ENCODE measurements at places on chromosomes 13 and 19.

- DNase-seq: no peak
Observed at GRCh38 chr13:75787249-75787928, 151.3 kb downstream of the LMO7 start.

- no peak for DNase-seq
Observed at GRCh38 chr13:69373747-69374425, 733.7 kb upstream of the ATXN8OS start.

DNA sequence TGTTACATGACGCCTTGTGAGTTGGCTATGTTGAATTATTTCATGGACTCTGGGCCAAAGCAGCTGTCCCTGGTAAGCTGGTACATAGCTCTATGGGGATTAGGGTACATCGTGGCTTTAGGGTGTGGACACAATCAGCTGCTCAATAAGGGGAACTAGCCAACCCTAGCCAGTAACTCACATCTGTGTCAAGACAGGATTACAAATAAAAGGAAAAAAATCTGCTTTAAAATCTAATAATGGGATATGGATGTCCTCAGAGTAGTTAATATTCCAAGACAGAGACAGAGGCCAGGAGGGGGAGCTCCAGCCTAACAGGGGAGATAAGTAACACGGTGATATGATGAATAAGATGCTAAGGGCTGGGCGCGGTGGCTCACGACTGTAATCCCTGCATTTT lies 21.1 kb upstream of the ZNF766 start:
- DNase-seq: peak; percentile 6

- no peak for DNase-seq
Observed at GRCh38 chr13:50715402-50716146, 127.9 kb downstream of the DLEU7 start.

DNA sequence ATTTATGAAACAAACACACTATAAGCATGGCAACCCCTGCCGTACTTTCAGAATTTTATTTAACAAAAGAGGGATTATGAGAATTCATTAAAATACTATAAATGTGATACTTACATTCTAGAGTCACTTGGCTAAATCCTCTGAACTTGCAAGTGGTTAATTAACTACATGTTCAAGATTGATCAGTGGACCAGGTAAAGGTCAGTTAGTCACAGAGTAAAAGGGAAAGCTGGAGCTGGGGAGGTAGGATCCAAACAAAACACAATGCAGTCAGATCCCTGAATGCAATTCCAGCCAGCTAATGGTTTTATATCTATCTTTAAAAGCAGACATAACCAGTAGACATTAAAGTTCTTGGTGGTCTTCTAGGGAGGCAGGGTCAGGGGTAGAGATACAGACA lies 270.5 kb downstream of the DIAPH3 start:
- DNase-seq: no peak

GRCh38 chr19:49455773-49456172 lies 2.7 kb downstream of the ALDH16A1 start:
- no peak for DNase-seq

DNA sequence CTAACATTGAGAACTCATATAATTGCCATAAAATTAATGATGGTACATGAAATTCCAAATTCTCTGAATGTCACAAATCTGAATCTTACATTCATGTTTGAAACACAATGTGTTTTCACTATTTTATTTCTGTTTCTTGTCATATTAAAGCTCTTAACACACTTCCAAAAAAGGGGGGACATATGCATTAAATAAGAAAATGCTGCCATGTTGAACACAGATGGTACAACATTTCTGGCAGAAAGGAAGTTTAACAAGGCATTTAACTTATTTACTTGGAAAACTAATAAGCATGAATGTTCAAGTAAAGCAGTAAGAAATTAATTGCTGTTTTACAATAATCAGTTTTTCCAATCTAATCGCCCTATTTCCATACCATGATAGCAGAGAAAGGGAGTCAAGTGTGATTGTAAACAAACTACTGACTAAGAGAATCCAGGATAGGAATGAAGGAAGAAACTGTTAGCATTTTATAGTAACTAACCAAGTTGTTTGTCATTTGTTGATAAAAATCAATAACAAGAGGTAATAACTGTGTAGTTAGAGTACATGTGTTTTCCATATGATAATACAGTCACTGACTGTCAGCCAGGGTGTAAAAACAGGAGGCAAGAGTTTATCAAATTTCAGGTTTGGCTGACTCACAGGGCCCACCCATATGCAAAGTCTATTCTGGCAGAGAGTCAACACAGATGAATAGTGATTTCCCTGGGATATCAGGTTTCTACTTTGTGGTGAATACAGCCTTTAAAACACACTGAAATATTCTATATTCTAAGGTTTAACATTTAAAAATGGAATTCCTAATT lies 5.7 kb upstream of the FOXO1 start:
- DNase-seq: no peak

DNA sequence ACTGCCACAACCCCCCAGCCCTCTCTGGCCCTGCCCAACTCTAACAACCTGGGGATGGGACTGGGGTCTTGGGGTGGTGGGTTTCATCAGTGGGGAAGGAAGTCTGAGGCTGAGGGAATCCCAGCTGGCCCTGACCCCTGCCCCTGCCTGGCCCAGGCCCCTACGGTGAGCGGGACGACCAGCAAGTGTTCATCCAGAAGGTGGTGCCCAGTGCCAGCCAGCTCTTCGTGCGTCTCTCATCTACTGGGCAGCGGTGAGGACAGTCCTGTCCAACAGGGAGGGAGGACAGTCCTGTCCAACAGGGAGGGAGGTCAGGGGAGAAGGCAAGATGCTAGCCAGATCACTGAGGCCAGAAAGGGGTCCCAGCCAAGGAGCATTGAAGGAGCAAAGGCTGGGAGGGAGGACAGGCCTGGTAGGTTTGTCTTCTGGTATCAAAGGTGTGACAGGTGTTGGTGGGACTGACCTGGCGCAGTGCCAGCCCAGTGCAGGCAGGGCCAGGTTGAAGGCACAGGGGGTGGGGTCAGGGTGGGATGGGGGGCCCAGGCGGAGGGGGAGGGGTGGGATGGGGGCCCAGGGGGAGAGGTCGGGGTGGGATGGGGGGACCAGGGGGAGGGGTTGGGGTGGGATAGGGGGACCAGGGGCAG lies 12.1 kb upstream of the LTBP4 start:
- DNase-seq: no peak

GRCh38 chr13:21638319-21639282 lies 32.3 kb upstream of the FGF9 start:
- DNase-seq: peak; percentile 44

GRCh38 chr13:107034236-107034872 lies 466.4 kb upstream of the ARGLU1 start:
- DNase-seq: no peak

- DNase-seq: no peak
Observed at GRCh38 chr19:13034636-13035035, 39.4 kb downstream of the NFIX start.

DNA sequence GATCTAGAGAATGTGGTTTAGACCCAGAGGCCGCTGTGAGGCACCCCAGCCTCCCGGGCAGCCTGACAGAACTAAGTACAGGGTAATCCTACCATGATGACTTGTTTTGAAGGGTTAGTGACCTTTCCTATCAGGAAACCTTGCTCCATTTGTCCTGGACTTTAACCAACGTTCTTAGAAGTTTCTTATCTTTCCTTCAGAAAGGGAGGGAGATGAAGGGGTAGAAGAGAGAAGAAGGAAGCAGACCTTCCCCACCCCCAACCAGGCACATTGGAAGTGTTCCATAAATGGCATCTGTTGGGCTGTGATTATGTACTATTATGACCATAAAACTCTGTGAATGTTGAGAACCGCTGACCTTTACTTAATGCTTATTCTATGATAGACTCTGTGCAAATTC lies 184.2 kb downstream of the OXGR1 start:
- DNase-seq: no peak

DNA sequence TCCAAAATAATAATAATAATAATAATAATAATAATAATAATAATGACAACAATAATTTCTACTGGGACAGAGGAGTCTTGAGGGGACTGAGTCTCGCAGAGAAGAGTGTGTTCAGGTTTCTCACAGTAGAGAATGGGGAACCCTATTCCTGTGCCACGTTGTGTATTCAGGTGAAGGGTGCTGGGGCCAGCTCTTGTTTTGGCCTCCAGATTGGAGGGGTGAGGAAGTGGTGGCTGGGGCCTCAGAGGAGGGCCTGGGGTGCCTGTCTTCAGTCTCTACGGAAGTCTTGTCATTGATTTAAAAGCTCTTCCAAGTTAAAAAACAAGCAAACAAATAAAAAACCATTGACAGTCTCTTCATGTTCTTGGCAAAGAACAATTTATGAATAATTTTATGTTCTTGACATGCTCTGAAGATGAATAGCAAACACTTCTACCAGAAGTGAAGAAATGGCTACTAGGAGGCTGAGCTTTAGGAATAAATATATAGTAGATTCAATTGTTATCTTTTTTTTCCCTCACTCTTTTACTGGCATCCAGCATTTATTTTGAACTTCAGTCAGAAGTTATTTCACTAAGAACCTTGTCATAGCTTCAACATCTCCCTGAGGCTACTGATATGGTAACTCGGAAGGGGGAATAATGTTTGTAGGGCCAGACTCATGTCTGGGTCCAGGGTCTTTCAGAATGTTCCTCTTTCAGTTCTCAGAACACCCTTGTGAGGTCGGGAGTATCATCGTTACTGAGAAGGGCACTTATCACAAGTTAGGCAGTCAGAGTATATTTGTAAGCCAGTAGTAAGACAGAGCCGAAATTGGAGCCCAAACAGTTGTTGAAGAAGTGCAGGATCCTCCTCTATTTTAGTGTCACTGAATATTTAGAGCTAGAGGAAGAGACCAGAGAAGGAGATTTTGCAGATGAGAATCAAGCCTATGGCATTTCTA lies 13.1 kb downstream of the LRCH1 start:
- DNase-seq: no peak

- no peak for DNase-seq
Observed at GRCh38 chr13:23617551-23618024, 47.4 kb downstream of the TNFRSF19 start.

DNA sequence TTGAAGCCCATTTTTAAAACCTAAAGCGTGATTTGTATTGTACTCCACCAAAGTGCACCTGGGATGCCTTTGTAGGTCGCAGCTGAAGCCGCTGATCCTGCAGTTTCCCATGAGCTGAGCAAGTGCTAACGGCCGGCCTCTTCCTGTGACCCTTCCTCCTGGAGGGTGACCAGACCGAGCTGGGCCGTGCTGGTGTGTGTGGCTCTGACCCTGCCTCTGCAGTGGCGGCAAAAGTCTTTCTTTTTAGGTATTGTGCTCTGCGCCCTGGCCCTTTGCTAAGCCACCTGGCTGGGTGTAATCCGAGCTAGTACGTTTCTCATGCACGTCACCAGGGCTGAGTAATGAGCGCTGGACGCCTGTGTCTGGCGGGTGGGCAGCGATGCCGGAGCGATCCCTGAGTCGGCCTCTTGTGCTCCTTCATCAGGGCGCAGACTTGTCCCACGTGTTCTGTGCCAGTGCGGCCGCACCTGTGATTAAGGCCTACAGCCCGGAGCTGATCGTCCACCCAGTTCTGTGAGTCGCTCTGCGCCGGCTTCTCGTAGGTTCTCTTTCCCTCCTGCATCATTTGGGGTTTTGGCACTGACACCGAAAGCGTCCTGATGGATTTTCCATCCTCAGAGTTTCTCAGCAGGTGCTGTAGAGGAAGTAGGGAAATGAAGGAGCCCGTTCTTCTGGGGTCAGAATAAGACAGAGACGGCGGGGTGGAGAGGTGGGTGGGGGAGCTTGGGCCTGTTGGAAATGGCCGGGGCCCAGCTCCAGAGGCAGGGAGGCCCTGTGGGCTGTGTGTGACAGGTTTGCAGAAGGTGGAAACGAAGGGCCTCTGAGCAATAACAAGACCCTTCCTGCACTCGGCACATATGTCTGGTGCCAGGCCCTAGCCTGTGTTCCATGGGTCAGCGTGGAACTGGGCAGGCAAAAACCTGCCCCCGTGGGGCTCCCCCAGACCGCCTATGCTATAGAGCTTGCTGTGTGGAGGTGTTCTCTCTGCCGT lies 9.7 kb downstream of the NAXD start:
- peak; percentile 32 for DNase-seq

- peak; percentile 63 for DNase-seq
Observed at GRCh38 chr13:110714797-110715394, 1.4 kb downstream of the ING1 start.

DNA sequence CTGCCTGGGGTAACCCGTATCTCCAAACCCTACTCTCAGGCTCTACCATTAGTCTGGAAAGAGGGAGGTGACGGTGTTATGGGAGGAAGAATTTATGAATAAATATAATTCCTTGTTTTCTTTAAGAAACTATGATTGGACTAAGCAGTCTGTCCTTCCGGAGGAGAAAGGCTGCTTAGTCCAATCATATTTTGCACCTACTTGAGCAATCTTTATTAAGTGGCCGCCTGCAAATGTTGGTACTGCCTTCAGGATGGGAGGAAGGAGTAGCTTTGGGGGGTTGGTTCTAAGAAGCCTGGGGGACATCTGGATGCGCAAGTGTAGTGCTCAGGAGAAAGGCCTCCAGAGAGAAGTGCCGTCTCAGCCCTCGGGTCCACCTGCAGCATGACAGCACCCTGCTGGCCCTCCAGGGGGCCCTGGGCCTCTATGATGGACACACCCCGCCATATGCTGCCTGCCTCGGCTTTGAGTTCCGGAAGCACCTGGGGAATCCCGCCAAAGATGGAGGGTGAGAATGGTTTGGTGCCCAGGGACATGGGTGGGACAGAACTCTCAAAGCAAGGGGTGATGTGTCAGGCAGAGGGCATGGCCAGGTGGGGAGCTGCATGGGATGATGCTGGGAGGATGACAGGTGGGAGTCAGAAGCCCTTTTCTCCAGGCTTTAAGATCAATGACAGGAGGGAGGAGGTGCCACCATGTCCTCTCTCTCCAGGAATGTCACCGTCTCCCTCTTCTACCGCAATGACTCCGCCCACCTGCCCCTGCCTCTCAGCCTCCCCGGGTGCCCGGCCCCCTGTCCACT lies 4.1 kb downstream of the ACP4 start:
- DNase-seq: no peak

DNA sequence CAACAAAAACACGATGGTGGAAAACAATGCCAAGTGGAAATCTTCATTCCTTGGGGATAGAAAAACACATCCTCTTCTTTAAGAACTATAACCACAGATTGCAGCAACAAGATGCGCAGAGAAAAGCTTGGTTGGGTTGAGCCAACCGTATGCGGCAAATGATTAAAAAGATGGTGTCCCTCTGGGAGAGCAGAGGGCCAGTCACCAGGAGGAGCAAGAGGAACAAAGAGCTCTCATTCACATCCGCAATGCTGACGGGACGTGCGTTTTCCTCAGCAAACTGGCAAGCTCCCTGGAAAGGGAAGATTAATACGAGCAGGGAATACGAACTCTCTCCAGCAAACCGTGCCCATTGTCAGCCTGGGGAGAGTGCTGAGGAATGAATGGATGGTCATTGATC lies 141.6 kb downstream of the KATNAL1 start:
- no peak for DNase-seq

GRCh38 chr13:89150362-89150761 lies 1479.2 kb downstream of the SLITRK5 start:
- DNase-seq: no peak

All from nephron progenitor cell (in vitro differentiated cells).